KBM-7 (cell line): ENCODE measurements at places on chromosomes 12 and 14.

DNA sequence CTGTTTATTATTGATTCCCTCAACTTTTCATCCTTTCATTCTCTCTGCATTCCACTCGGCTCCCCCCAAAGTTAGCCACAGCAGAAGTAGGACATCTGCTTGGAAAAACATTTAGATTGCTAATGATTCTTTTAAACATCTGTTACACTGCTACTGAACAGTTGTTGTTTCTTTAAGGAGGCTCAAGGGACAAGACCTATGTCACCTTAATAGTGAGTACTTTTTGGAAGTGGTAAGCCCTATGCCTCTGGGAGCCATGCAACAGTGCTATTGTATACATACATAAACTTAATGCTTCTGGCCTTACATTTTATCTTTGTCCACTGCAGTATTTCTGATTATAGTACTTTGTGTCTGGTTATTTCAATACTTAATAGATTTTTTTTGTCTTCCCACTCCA is 628.2 kb upstream of the FOXG1 start:
- no peak for DNase-seq

DNA sequence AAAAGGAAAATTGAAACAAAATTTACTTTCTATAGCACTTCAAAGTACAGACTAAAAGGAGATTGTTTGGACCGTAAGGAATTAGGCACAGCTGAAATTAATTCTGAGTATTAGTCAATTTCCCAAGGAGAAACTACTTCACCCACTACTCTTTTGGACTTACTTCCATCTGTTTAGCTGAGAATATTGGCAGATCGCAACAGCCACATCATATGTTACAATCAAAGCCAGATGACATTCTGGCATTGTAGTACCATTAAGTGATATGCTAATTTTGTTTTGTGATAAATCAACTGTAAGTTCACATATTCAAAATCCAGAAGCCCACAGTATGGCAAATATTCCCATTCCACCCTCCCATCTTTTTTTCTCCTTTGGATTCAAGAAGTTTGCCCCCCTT is 47.1 kb upstream of the ANKS1B start:
- DNase-seq: no peak

- DNase-seq: no peak
These were observed 324.4 kb downstream of the PAWR start for GRCh38 chr12:79366374-79366773.

- DNase-seq: no peak
These were observed 1203.5 kb upstream of the TMEM132C start for GRCh38 chr12:127063339-127064072.

GRCh38 chr12:43655586-43655985 is 103.0 kb downstream of the PUS7L start:
- no peak for DNase-seq

DNA sequence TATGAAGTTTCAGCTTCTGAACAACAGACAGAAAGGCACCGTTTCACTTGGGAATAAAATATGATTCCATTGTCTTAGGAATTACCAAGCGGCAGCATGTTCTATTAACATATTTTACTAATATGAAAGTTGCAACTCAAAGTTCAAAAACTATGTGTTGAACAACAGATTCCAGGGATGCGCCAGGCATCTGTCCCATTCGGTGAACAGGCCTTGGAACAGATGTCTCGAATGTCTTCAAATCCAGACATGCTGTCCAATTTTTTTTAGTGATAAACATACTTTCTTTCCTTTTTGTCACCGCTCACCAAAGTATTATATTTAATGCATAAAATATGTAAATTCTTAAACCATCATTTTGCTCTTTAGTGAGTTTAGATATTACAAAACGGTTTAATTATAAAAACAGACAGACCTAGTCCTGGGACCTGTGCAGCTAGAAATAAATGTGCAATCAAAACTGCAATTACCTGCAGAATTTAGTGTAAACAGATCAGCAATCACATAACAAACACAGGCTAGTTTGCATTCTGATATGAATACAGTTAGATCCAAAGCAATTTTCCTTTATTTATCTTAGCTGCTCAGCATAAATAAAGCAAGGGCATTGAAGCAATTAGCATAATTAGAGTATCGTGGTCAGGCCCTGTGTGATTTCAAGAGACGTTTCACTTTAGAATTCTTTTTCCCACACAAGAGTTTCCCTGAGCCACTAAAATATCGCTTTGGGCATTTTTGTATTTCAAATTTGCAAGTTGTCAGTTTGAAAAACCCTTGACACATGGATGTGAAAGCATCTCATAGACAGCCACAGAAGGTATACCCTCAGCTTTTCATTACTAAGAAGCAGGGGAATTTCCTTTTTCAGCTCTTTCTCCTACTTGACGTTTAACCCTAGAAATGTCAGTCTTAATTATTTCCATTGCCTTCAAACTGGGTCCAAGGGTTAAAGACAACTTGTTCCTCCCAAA is 420.8 kb downstream of the EGLN3 start:
- no peak for DNase-seq

GRCh38 chr12:120214626-120215356 is 13.9 kb upstream of the RPLP0 start:
- DNase-seq: no peak

DNA sequence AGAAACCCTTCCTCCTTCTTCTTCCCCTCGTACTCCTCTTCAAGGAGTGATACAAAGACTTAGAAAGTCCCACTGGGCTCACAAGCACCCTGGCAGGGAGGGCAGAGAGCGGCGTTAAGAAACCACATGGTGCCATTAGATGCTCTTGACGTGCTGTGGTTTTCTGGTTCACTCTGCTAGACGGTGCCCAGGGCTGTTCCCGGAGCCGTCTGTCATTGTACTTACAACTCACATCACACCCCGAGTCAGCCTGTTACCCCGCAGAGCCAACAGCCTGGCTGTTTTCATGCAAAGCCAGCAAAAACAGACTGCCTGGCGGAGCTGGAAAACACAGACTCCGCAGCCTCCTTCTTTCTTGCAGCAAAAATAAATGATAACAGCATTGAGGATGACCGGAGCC is 232.6 kb upstream of the TBX3 start:
- no peak for DNase-seq

GRCh38 chr12:24997970-24998582 is 49.2 kb upstream of the BCAT1 start:
- no peak for DNase-seq

DNA sequence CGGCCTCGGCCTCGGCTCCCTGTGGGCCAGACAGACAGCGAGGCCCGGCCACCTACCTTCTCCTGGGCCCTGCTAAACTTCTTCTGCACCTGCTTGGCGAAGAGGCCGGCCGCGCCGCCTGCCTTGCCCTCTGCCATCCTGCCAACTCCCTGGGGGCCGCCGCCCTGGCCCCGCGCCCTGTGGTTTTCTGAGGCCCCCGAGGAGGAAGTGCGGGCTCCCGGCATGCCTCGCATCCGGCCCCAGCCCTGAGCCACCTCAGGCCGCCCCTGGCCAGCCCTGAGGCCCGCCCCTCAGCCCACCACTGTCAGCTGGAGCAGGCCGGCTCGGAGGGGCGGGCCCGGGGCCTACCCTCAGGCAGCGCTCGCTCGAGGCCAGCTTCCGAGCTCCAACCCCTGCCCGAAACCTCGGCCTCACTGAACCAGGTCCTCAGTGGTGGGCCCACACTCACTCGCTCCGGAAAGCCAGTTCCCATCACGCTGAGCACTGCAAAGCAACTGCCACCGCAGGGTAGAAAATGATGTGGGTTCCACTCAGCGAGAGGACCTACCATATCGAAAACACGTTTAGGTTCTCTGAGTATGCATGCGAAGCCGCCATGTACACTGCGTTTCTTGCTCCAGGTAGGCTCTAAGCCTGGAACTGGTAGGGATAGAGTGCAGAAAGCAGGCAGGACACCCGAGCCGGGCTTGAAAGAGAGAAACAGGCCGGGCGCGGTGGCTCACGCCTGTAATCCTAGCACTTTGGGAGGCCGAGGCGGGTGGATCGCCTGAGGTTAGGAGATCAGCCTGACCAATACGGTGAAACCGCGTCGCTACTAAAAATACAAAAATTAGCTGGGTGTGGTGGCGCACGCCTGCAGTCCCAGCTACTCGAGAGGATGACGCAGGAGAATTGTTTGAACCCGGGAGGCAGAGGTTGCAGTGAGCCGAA is at the start of gene BIN2:
BIN2 (minus strand) TSS at position 209 of the 930 bp plus-strand sequence; CDS start at position 137, 72 bp downstream.
- DNase-seq: peak; percentile 85
